AML-193 (cell line): ENCODE measurements at places on chromosomes 11 and 22.

GRCh38 chr22:43726322-43726721, 85.8 kb downstream of the EFCAB6 start:
- DNase-seq, result no peak

DNA sequence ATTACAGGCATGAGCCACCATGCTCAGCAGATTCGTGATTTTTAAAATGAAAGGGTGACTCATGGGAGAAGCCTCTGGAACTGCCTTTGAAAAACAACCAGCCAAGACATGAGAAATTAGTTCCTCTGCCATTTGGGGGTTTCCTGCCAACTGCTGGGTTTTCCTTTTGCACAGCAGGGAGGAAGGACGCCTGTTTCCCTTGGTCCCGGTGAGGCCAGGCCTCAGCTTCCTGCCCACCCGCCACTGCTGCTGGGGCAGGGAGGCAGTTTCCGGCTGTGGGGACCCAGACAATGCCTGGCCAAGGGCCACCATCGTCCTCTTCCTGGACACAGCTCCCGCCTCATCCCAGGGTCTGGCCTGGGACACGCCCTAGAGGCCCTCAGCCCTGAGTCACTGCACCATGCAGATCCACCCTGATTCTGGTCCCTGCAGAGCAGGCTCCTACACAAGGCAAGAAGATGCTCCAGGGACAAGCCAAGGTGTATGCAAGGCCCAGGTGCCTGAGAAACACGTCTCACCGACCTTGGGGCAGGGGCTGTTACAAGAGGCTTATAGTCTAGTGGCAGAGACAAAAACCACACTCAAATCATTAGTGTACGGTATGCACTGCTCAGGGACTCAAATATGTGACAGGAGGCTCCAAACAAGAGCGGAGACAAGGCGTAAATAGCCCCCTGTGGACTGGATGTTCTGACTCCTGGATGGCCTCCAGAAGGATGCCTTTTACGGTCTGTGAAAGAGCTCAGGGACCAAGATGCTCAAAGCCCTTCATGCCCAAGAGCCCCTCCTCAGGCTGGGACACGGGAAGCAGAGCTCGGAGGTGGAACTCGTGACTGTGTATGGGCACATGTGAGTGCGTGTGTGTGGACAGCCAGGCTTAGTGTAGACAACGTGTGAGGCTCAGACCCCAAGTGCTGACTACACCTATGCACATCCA, 10.0 kb downstream of the PPM1F start:
- peak; percentile 51 for DNase-seq

DNA sequence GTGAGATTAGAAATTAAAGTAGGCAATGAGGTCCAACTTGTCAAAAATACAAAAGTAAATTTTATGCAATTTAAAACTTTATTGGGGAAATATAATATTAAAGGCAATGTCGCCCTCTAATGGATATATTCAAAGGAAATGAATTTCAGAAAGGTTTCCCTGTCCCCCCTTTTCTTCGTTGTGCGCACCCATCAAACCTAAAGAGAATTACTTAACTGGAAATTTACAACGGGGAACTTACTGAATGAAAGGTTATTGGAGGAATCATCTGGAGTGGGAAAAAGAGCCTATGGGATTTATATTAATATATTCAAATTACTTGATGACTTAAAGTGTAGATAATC, 1.7 kb upstream of the ABTB2 start:
- DNase-seq, result no peak

DNA sequence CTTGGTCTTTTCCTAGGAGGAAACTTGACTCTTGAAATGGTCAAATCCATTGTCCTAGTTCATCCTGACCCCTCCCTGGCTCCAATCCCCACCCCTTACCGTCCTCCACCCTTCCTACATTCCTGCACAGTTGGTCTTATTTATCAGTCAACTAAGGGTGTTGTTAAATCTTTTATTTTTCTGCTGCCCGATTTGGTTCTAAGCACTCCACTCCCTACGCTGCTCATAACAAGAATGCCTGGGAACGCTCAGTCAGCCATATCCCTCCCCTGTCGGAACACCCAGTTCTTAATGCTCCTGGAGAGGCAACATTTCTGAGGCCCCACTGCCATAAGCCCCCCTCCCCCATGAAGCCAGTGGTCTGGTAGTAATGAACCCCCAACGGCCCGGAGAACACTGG, 9.7 kb downstream of the EHF start:
- DNase-seq, result no peak

DNA sequence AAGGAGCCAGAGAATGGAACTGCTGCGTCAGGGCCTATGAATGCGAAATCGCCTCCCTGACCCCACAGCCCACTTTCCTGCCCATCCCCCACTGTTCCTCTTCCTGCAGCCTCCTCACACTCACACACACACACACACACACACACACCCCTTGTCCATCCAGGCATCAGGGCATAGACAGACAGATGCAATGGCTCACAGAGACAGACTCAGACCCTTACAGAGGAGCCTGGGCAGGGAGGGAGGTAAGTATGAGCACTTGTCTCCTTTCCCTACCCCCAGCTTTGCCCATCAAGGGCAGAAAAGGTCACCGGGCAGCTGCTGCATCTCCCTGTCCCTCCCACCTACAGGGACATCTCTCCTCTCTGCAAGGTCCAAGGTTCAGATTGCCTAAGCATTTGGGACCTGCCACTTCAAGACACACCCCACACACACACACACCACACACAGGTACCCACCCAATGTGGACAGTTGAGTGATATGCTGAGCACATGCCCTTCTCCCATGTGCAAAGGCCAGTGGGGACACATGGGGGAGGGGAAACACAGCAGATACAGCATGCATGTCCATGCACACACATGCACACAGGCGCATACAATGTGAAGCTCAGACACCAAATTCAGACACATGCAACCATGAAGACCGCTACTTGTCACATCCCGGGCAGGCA, 2.0 kb upstream of the NRXN2 start:
- DNase-seq, result no peak

GRCh38 chr11:124110201-124110600, 5.0 kb upstream of the VWA5A start:
- DNase-seq, result no peak

- DNase-seq, result no peak
Measured at GRCh38 chr11:87719326-87720073, 455.7 kb downstream of the RAB38 start.

DNA sequence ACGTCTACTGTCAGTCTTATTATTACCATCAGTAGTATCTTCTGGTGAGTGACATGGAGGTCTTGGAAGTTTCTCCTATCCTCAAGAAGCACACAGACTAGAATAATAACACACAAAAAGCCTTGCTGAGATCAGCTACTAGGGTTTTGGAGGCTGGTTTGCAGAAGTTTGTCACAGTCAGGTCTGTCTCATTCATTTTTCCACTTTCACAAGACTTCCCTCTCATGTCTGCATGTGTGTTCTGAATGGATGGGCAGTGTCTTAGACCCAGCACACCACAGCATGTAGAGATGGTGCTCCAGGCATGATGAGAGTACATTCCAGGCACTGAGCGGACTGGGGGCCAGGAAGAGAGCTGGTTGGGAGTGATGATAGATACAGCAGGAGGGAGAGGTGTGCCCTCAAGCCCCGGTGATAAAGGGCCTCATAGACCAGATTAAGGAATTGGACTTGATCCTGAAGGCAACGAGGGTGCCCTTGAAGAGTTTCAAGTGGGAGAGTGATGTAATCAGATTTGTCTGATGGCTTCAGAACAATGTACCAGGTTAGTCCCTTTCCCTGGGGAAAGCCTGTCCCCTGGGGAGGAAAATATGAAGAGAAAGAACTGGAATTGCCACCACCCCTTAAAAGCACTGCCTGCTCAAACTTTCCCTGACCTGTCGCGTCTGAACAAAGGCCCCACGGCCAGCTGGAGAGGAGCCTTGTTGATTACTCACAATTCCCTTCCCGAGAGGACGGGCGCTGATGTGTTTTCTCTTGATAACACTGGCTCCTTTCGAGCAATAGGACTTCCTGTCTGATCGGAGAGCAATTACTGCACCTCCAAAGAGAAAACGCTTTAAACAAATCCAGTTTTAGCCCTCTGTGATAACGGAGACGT, 45.1 kb upstream of the LMO2 start:
- peak; percentile 13 for DNase-seq

- no peak for DNase-seq
Measured at GRCh38 chr11:61476371-61476770, 32.2 kb upstream of the LRRC10B start.

DNA sequence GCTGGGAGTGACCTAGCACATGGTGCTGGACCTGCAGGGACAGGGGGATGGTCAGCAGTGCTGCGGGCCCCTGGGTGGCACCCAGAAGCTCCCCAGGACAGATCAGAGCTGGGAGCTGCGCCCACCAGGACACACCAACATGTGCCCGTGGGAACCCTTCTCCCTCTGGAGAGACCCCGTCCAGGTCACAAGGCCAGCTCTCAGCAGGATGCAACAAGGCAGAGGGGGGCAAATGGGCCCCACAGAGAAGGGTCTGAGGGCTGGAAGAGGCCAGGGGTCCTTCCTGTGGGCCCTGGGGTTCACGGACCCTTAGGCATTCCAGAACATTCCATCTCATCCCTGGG, 6.2 kb downstream of the DUSP8 start:
- DNase-seq, result no peak

GRCh38 chr11:94880216-94880615, 93.1 kb downstream of the CWC15 start:
- DNase-seq, result no peak

DNA sequence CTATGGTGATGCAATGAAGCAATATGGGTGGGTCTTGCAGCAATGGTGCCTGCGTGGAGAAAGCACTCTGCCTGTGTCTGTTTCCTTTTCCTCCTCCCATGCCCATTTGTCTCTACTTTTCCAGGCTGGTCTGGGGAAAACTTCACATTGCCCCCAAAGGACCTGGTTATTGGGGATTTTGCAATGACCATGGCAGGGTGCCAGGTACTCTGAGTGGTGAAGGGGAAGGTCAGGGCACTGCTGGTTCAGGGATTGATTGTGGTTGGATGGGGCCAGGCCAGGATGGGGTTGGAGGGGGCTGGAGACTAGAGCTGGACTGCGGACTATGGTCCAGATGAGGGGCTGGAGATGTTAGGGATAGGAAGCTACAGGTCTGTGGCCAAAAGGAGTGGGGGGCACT, 92.1 kb downstream of the INSC start:
- no peak for DNase-seq

DNA sequence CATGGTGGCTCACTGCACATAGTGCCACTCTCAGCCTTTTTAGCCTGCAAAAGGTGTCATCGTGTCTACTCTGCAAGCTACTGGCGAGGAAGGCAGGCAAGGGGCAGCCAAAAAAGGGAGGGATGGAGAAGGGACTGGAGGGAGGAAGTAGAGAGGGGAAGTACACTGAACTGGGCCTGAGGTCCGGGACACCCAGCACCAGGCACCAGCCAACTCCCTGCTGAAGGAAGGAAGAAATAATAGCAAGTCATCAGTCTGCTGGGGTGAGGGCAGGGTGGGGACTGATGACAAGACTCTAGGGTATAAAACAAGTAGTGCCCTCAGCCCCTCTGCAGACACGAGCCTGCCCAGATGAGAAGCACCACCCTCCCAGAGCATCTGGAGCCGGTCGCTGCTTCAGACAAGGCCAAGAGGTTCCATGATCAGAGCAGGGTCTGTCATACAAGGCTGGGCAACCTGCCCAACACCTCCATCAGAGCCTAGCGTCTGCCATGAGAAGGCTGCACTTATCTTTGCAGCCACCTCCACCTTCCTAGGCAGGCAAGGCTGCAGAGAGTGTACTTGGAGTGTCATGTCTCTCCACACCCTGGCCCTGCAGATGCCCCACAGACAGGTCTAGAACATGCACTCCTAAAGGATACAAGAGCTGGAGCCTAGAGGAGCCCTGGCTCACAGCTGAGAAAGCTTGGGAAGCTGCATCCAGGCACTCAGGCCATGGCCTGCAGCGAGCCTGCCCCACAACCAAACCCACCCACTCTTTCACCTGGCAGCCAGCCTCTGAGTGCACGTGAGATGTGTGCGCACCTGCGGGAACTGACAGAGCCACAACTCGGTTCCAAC, 9.0 kb upstream of the COMT start:
- no peak for DNase-seq

DNA sequence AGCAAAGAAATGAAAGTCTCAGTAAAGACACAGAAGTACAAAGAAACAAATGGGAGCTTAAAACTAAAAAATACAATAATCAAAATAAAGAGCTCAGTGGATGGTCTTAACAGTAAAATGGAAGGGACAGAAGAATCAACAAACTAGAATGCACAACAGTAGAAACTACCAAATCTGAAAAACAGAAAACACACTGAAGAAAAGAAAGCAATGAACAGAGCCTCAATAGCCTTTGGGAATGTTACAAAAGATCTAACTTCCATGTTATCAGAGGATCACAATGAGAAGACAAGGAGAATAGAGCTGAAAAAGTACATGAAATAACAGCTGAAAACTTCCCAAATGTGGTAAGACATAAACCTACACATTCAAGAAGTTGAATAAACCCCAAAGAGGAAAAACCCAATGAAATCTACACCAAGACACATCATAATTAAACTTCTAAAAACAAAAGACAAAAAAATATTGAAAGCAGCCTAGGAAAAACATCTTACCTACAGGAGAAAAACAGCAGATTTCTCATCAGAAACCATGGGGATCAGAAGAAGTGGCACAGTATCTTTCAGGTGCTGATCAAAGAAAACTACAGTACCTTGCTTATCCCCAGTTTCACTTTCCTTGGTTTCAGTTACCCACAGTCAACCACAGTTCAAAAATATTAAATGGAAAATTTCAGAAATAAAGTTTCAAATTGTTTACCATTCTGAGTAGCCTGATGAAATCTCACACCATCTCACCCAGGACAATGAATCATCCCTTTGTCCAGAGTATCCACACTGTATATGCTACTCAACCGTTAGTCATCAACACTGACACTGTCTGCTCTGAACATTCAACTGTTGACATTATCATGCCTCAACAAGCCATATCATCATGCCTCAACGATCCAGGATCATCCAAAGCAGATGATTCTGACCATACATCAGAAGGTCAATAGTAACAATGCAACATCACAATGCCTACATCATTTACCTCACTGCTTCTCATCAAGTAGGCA, 22.2 kb downstream of the RRAS2 start:
- no peak for DNase-seq

DNA sequence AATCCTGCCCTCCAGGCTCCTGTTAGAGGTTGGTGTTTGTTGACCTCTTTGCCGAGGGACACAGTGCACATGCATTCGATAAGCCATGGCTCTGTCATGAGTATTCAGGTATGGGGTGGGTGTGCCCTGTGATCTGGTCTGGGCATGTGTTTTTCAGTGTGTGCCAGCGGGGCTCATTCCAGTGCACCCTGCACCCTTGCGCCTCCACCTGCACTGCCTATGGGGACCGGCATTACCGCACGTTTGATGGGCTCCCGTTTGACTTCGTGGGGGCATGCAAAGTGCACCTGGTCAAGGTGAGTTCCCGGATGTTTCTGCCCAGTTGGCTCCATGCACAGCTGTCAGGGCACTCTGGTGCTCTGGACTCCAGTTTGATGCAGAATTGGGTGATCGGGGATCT, 44.2 kb downstream of the OTOG start:
- DNase-seq, result no peak

- DNase-seq, result no peak
Measured at GRCh38 chr22:32024796-32025195, 18.3 kb upstream of the SLC5A1 start.

GRCh38 chr11:63547061-63547460, 10.5 kb downstream of the PLAAT4 start:
- DNase-seq, result no peak
